ENCODE measurements at places on chromosomes 1 and 21.

GRCh38 chr1:33036051-33036525 lies 595 bp downstream of the AK2 start:
- DNase-seq: peak; percentile 24

DNA sequence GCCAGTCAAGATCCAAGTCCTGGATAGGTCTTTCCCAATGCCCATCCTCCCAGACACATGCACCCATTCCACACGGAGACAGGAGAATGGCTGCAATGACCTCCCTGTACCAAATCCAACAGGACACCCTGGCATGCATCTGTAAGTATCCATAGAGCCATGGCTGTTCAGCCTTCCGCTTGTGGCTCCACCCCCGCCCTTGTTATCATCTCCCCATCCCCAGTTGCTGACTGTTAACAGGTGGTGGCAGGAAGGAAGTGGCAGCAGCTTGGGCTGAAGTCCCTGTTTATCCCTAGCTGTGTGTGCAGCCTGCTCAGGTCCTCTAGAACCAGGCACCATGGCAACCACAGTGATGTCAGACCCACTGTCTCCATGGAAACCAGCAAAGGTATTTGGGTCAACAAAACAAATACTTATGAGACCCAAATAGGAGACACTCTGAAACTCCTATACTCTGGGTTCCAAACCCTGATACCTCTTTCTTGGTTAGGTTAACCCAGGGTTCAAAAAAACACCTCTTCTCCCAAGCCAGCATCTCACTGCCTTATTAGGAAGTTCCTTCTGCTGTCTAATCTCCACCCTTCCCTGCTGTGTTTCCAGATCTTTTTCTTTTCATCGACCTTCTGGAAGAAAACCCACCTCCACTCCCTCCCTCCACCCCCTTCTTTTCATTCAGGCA lies 721 bp downstream of the PBXIP1 start:
- peak; percentile 66 for DNase-seq

DNA sequence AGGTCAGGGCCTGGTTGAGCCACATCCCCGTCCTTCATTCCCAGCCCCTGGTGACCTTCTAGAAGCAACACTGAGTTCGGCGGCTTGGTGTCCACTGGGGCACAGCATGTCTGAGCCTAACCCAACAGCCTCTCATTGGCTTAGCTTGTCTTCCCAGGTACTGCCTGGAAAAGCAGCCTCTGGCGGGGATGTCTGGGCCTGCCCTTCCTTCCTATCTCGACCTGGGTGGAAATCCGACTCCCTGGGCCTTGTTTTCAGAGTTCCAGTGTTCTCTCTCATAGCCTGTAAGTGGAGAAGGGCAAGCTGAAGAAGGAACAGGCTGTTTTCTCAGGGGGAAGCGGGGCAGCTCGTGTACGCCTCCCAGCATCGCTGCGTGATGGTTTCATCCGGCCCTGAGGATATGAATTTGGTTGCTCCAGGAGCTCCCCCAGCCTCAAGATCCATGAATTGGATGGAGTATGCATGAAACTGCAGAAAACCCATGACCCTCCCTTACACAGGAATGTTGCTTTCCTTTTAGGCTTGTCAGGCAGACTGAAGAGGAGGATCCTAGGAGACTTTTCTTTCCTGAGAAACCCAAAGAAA lies 116.5 kb upstream of the IRF2BP2 start:
- no peak for DNase-seq

GRCh38 chr1:209205039-209205438 lies 378.5 kb upstream of the CAMK1G start:
- DNase-seq: no peak

DNA sequence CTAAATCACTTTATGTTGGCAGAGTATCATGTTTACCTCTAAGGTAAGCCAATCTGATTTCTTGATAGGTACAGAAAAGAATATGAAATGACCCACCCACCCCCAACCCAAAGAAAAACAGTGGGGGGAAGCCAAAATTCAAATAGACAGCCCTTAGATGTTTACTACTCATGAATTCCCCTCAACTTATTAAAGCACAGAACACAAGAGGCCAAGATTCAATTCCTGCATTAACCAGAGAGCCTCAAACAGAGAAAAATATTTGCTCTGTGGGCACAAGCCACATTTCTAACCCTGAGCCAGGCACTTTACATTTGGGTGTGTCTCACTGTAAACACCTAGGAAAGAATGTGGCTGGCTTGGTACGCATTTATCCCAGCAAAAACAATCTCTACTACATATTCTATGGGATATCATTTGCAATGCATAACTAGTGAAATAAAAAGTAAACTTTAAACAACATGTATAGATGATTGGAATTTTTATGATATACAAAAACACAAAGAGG lies 84.3 kb downstream of the PTPN14 start:
- DNase-seq: no peak

- no peak for DNase-seq
Observed at GRCh38 chr1:64691626-64692025, 53.2 kb upstream of the RAVER2 start.

GRCh38 chr1:214864896-214865688 lies 217.4 kb upstream of the KCNK2 start:
- peak; percentile 27 for DNase-seq

DNA sequence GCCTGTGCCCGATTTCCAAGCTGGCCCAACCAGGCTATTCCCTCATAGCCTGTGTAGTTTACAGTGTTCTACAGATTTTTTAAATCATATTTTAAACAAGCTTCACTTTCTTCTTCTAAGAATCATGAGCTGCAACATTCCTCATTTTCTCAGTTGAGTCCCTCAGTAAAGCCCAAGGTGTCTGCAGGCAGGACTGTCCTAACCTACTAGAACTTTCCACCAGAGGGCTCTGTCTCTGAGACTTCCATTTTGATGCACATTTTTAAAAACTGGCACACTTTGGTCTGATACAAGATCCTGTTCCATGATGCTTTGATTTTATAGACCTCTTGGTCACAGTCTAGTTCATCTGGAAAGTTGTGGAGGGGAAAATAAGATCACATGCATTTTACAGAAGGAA lies 21.6 kb upstream of the SLAMF6 start:
- peak; percentile 23 for DNase-seq

GRCh38 chr1:225319871-225320270 lies 108.0 kb downstream of the LBR start:
- DNase-seq: no peak

GRCh38 chr1:248924696-248925532 lies 18.9 kb downstream of the PGBD2 start:
- DNase-seq: peak; percentile 41

DNA sequence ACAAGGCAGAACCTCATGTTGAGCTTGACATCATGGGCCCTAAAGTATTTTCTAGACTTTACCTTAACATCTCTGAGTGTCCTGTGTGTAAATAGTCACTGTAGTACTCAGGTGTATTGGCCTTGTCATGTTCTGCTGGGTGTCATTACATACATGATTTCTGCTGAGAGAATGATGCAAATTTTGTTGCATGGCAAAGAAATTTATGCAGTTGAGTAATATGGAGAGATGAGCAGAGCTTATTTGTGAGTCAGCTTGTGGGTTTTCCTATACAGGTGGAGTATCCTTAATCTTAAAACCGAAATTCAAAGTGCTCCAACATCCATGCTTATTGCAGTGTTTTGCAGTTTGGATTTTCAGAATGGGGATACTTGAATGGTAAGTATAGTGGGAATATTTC lies 36.6 kb downstream of the RGL1 start:
- no peak for DNase-seq

- no peak for DNase-seq
Observed at GRCh38 chr1:52867087-52867863, 24.7 kb downstream of the ZYG11A start.

DNA sequence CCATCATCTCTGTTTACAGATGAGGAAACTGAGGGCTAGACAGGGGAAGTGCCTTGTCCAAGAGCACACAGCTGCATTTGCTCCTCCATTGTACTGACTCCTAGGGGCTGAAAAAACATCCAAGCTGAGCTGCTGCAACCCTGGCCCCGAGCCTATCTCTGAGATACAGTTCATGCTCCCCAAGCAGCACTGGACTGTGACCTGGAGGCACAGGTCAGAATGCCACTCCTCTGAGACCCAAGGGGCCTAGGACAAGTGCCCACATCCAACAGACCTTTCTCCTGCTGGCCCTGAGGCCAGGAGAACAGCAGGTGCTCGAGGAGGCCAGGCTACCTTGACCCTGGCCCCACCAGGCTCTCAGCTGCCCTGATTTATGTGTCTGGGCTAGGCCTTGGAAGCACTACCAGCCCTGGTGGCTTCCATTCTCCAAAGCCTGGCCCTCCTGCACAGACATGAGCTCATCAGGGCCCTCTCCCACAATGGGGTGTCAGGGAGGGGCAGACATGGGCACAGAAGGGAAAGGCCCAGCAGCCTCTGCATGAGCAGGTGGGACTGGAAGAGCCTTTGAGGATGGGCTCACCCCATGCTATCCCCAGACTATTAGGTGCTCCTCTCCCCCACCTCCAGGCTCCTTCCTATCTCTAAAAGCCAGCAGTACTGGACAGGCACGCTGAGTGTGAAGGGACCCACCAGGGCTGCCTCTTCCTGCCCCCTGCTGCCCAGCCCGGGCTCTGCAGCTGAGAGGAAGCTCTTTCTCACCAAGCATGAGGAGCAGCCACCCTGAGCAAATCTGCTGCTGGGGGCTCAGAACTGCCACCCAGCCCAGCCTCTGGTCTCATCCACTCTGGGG lies 18.8 kb downstream of the ADGRB2 start:
- DNase-seq: peak; percentile 93

- DNase-seq: no peak
Observed at GRCh38 chr1:116161877-116162390, 50.7 kb downstream of the MAB21L3 start.

DNA sequence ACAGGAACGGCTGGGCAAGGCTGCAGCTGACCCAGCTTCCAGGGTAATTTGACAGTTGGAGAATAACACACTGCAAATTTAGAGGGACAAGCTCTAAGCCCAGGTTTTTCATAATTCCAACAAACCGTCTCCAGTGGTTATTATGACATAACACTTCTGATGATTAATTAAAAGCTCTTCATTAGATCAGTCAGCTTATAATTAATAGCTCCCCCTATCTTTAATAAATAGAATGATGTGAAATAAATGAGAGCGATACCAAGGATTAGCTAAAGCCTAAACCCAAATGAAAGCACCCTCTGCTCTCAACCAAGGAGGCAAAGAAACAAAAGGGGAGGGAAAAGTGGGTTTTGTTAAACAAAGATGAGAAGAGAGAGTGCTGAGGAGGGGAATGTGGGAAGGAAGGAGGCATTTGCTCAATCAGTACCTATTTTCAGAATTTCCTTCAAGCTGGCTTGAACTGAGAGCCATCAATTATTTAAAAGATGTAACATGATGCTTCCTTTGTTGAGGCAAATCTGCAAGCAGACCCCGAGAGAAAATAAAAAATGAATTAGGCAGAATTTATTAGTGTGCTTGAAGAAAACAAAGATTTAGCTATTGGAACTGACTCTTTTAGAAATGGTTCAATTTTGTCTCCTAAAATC lies 221.8 kb upstream of the ESRRG start:
- no peak for DNase-seq

GRCh38 chr1:241156231-241156965 lies 200.6 kb downstream of the RGS7 start:
- DNase-seq: peak; percentile 9

- DNase-seq: no peak
Observed at GRCh38 chr21:16634515-16634914, 878.3 kb upstream of the CXADR start.

GRCh38 chr1:29521811-29522580 lies 285.7 kb downstream of the PTPRU start:
- no peak for DNase-seq

DNA sequence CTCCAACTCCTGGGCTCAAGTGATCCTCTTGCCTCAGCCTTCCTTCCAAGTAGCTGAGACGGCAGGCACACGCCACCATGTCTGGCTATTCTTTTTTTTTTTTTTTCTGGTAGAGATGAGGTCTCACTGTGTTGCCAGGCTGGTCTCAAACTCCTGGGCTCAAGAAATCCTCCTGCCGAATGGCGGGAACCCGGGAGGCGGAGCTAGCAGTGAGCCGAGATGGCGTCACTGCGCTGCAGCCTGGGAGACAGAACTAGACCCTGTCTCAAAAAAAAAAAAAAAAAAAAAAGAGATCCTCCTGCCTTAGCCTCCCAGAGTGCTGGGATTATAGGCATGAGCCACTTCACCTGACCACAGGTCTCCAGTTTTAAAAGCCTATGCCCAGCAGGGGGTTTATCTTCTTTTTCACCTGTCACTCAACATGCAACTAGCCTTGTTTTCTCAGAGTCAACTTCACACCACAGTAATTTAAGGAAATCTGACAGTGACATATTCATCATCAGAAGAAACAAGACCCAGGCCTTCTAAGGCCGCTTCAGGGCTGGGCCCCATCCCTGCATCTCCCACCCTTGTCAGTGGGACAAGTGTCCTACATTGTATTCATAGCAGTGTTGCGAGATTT lies 38.3 kb upstream of the GALNT2 start:
- DNase-seq: no peak

- DNase-seq: no peak
Observed at GRCh38 chr1:186286615-186287315, 88.3 kb downstream of the TPR start.

- no peak for DNase-seq
Observed at GRCh38 chr1:84724128-84724860, 34.0 kb upstream of the SSX2IP start.

DNA sequence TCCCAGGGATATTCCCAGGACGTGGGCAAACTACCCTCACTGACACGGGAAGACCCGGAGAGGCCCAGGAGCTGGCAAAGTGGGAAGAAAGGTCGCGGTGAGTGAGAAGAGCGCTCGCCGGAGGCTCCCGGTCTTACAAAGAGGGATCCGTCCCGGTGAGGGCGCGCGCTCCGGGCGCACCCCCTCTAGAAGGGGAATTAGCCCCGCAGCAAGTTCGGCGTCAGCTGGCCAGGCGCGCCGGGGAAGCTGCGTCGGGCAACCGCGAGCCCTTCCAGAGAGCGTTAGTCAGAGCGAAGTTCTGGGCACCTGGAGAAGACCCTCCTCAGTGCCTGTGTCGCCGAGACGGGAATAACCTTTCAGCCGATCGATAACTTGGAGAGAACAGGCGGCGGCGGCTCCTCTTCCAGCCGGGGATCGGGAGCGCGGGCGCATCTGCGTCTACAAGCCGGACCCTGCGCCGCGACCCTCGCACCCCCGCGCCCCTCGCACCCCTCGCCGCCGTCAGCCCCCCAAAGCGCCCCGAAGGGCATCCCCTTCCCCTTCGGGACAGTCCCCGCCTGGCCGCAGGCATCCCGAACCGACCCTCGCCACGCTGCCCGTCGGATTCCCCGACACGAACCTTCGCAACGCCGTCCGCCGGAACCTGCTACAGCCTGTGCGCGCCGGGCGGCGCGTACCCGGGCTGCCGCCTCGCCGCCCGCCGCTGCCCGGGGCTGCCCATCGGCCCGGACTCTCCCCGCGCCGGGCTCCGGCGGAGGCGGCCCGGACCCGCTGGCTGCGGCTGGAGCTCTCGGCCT lies 485 bp downstream of the SIPA1L2 start:
- DNase-seq: peak; percentile 31

DNA sequence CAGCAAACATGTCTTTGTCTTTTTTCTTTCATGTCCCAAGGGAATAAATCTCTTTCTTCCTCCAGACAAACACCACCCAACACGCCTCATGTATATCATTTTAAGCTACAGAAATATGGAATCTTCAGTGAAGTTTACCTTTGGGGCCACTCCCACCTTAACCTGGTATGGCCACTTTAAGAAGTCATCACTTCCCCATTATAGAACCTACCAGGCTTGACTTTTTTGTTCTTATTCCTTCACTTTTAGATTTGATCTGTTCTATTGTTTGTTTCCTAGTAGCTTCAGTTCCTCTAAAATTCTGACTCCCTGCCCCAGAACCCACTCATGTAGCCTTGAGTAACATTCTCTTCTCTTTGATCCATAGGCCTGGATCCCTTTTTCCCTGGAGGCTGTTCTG lies 226.3 kb downstream of the HLX start:
- DNase-seq: no peak

- peak; percentile 89 for DNase-seq
Observed at GRCh38 chr1:7975212-7975865, 13.8 kb downstream of the PARK7 start.

GRCh38 chr1:81846630-81847029 lies 45.9 kb downstream of the ADGRL2 start:
- no peak for DNase-seq

Data from AG20443 (cell line).